ENCODE measurements at places on chromosomes 3 and 15.
A peak's percentile ranks its signal among the peaks of the same experiment; 100 is the strongest.

- no peak for DNase-seq
These were observed 59.8 kb downstream of the AGTR1 start for GRCh38 chr3:148757238-148758215.

DNA sequence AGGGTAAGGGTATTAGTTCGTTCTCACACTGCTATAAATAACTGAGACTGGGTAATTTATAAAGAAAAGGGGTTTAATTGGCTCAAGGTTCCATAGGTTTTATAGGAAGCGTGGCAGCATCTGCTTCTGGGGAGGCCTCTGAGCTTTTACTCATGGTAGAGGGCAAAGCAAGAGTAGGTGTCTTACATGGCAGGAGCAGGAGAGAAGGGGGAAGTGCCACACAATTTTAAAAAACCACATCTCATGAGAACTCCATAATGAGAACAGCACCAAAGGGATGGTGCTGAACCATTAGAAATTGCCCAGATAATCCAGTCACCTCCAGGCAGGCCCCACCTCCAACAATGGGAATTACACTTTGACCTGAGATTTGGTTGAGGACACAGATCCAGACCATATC is 12.2 kb downstream of the RNF111 start:
- no peak for DNase-seq

- DNase-seq = no peak
These were observed 118.3 kb upstream of the TUSC7 start for GRCh38 chr3:116591236-116591635.

DNA sequence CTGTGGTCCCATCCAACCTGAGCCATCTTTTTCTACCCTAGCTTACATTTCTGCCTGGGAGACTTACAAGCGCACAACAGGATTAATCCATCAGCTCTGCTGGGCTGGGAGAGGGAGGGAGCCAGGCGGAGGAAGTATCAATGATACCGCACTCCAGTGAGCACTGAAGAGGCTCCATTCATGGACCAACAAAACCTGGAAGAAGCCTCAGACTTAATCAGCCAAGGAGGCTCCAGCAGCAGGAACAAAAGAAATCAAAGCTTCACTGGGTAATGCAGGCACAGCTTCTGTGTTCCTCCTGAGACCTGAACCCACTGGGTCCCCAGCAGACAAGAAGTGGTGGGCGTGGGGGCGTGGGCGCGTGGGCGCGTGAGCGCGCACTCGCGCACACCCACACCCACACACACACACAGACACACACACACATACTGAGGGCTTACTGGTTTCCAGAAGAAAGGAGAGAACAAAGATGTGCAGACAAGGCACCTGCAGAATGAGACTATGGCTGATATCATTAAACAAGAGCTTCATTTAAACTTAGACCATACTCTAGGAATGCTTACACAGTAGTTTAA is 87.0 kb upstream of the BOC start:
- no peak for DNase-seq

DNA sequence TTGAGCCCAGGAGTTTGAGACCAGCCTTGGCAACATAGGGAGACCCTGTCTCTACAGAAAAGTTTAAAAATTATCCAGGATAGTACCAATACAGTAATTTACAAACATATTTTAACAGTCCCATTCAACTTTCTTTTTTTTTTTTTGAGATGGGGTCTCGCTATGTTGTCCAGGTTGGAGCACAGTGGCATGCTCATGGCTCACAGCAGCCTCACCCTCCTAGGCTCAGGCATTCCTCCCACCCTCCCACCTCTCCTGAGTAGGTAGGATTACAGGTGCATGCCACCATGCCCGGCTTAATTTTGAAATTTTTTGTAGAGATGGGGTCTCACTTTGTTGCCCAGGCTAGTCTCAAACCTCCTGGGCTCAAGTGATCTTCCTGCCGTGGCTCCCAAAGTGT is 12.5 kb upstream of the MAP6D1 start:
- no peak for DNase-seq

DNA sequence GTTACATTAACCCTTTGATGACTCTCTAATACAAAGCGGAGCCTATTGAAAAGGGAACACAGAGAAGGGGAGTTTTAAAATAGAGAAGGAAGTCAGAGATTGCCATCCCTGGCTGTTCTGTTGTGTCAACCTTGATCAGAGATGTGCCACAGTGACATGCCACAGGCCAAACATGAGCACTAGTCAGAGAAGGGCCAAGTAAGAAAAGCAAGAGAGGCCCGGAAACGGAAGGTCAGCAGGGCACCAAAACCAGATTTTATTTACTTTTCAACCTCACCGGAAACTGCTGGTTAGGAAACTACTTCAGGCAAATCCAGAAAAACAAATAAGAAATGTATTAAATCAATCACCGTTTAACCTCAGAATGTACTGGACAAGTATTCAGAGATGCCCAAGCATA is 171.8 kb downstream of the ALCAM start:
- DNase-seq = no peak

DNA sequence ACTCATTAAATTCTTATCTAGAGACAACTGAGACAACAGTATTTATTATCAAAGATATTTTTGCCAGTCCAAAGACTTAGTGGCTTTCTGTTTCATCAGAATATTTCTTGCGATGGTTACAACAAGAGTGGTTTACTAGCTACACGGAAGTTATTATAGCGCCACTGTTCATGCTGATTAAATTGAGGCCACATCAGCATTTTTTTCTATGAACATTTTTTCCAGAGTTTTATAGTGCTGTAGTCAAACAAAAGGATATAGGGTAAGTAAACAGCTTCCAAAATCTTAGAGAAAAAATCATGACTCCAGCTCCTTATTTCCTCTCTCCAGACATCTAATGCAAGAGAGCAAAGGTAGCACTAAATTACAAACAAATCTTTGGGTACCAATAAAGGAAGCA is 1264.4 kb downstream of the ZPLD1 start:
- no peak for DNase-seq

- DNase-seq = no peak
These were observed 89.7 kb upstream of the ARRDC4 start for GRCh38 chr15:97870771-97871170.

- DNase-seq = no peak
These were observed 37.7 kb downstream of the FAM174B start for GRCh38 chr15:92617549-92618520.

GRCh38 chr15:50361756-50362155 is 6.8 kb upstream of the GABPB1 start:
- no peak for DNase-seq

- no peak for DNase-seq
These were observed 108.3 kb upstream of the ETV5 start for GRCh38 chr3:186216900-186217819.

- DNase-seq = no peak
These were observed 13.2 kb upstream of the ANPEP start for GRCh38 chr15:89827829-89828228.

- DNase-seq = no peak
These were observed 1.6 kb upstream of the DUSP7 start for GRCh38 chr3:52057812-52058495.

GRCh38 chr15:66180531-66181097 is 72.9 kb downstream of the MEGF11 start:
- no peak for DNase-seq

DNA sequence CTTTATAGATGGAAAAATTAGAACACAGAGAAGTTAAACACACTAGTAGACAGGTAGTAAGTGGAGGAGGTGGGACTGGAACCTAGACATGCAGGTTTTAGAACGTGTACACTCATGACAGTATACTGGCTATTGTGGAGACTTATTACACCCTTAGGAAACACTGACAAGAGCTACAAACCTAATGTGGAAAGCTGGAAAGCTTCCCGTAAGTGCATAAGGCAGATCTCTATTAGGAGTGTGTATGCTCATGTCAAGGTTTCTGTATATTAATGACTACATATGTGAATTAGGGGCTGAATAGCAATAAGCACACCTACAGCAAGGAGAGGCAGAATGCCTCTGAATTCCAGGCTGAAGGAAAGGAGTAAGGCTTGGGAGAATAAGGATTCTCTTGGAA is 82.6 kb upstream of the SLC24A5 start:
- no peak for DNase-seq

- no peak for DNase-seq
These were observed 409.0 kb downstream of the TUSC7 start for GRCh38 chr3:117118604-117119003.

DNA sequence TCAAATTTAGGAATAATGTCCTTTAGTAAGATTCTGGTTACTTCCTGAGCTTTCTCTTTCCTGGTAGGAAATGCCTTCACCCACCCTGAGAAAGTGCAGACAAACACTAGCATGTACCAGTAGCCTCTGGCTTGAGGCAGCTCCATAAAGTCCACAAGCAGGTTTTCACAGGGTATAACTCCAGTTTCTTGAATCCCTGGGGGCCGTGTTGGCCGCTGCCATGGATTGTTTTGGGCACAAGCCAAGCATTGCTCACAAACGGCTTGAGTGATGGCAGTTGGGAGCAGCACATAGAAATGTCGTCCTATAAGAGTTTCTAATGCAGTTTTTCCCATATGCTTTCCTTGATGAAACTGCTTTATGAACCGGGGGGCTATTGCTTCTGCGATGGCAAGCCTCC is 164.1 kb downstream of the STXBP5L start:
- no peak for DNase-seq

- no peak for DNase-seq
These were observed 455 bp upstream of the SNAP23 start for GRCh38 chr15:42494998-42495360.

GRCh38 chr15:96388673-96389072 is 58.2 kb downstream of the NR2F2 start:
- DNase-seq = no peak

GRCh38 chr3:52257911-52258310 is 12.4 kb downstream of the PPM1M start:
- no peak for DNase-seq

DNA sequence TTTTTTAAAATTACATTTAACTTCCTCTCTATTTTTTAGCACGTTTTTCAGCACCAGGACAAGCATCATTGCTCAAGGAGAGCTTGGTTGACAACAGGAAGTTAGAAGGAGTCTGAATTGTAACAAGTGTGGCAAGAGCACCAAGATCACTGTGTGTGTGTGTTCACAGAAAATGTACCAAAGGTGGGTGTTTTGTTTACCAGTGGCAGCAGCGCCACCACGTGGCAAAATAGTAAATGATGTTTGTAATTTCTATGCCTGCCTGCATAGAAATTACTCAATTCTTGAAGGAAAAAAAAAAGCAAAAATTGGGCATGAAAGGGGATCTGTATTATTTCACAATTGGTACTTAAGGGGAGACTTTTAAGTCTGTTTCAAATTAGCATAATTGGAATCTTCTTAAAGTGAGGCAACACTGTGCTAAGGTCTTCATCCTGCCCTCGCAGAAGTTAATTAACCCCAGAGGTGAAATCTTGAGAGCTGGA is 7.4 kb upstream of the U2SURP start:
- peak; percentile 70 for DNase-seq
